GM12878 (cell line): ENCODE measurements at places on chromosomes 5 and 9. TPM values are rescaled to one million over a fixed set of nuclear protein-coding genes. Genes with fewer than 3 reads are reported as not detected.

Gene IFNA5
- total RNA-seq: not detected in 2 replicates

Gene NR2F1
- 0.32 and 0.36 TPM in 2 replicates for total RNA-seq

Gene AK8
- not detected in 2 replicates for total RNA-seq

Gene BARHL1
- total RNA-seq: not detected in 2 replicates

Gene HAUS6
- total RNA-seq: 17.4 and 18.0 TPM in 2 replicates

Gene SEMA6A
- 1.9 and 2.1 TPM in 2 replicates for total RNA-seq

Gene KIF4B
- total RNA-seq: 0.05 TPM in 1 of 2 replicates, not detected in the other

Gene C1QTNF2
- total RNA-seq: not detected in 2 replicates

Gene LECT2
- not detected in 2 replicates for total RNA-seq

Gene BSPRY
- 5.6 and 6.0 TPM in 2 replicates for total RNA-seq

Gene TRIM32
- 21.4 and 23.8 TPM in 2 replicates for total RNA-seq

Gene SYNPO
- 21.0 and 21.8 TPM in 2 replicates for total RNA-seq

Gene EIF4E1B
- total RNA-seq: not detected in 2 replicates

Gene RNF130
- 0.29 and 0.36 TPM in 2 replicates for total RNA-seq

Gene SPATA31A3
- total RNA-seq: not detected in 2 replicates

Gene KIF20A
- 42.0 and 45.8 TPM in 2 replicates for total RNA-seq

Gene NUP155
- total RNA-seq: 51.8 and 52.4 TPM in 2 replicates

Gene PCDHGC5
- total RNA-seq: 0.72 and 0.87 TPM in 2 replicates

Gene IFNB1
- total RNA-seq: not detected in 2 replicates

Gene TMEFF1
- total RNA-seq: 0.38 and 0.58 TPM in 2 replicates

Gene GRAMD2B
- 8.1 and 8.2 TPM in 2 replicates for total RNA-seq

Gene ATOSB
- 2.2 and 3.2 TPM in 2 replicates for total RNA-seq

Gene C9
- total RNA-seq: 0.13 and 0.54 TPM in 2 replicates

Gene FCN2
- total RNA-seq: not detected in 2 replicates

Gene LCN9
- not detected in 2 replicates for total RNA-seq

Gene CDX1
- not detected in 2 replicates for total RNA-seq

Gene SLC36A1
- total RNA-seq: 4.8 and 6.2 TPM in 2 replicates

Gene CNTLN
- total RNA-seq: not detected in 2 replicates

Gene LOX
- 0.37 and 0.69 TPM in 2 replicates for total RNA-seq

Gene PCDHGB6
- total RNA-seq: 0.80 and 1.0 TPM in 2 replicates

Gene RASGEF1C
- total RNA-seq: not detected in 2 replicates

Gene MARCOL
- not detected in 2 replicates for total RNA-seq

Gene PIK3R1
- 38.4 and 39.8 TPM in 2 replicates for total RNA-seq

Gene NOTCH1
- total RNA-seq: 38.6 and 40.0 TPM in 2 replicates

Gene IL7R
- total RNA-seq: 1.3 and 1.5 TPM in 2 replicates

Gene HAVCR2
- total RNA-seq: 5.2 and 6.5 TPM in 2 replicates

Gene F12
- total RNA-seq: 5.8 and 7.1 TPM in 2 replicates

Gene IL33
- total RNA-seq: not detected in 2 replicates

Gene PCDHB4
- total RNA-seq: not detected in 2 replicates

Gene ADRA1B
- total RNA-seq: not detected in 2 replicates

Gene OR5C1
- not detected in 2 replicates for total RNA-seq

Gene SHC3
- 0.03 TPM in 1 of 2 replicates, not detected in the other for total RNA-seq

Gene SLCO4C1
- total RNA-seq: 0.72 and 0.87 TPM in 2 replicates

Gene RXRA
- total RNA-seq: 32.1 and 36.8 TPM in 2 replicates

Gene GABRP
- total RNA-seq: not detected in 2 replicates

Gene PCDHGA6
- 0.28 and 0.32 TPM in 2 replicates for total RNA-seq

Gene ZFP2
- not detected in 2 replicates for total RNA-seq

Gene PLPP1
- total RNA-seq: 9.1 and 10.2 TPM in 2 replicates

Gene WNK2
- total RNA-seq: 0.08 and 0.15 TPM in 2 replicates

Gene TEK
- total RNA-seq: 0.08 TPM in 1 of 2 replicates, not detected in the other
